ENCODE measurements at places on chromosomes 4 and X.

DNA sequence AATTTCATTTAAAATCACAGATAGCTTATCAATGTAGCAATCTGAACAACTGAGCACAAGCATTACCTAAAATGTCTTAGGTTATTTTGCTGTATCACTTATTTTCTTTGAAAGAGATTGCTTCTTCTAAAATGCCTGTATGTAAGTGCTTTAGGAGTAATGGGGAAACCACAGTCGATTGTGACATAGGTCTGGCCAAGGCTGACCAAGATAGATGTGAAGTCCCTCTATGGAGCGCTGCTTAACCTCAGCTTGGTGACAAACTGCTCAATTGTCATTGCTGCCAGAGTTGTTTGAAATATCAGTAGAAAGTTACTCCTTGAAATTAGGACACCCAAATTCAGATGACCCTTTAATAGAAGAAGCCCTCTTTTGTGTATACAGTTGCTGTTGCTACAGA, 401.9 kb upstream of the NDST4 start:
- no peak for DNase-seq

- DNase-seq = no peak
Observed at GRCh38 chrX:100379388-100379986, 30.6 kb downstream of the PCDH19 start.

GRCh38 chrX:132423323-132423722, 65.5 kb downstream of the MBNL3 start:
- DNase-seq = no peak

GRCh38 chr4:80393246-80393969, 57.9 kb downstream of the CFAP299 start:
- DNase-seq = no peak

- DNase-seq = no peak
Observed at GRCh38 chr4:37381040-37381668, 136.6 kb downstream of the NWD2 start.

GRCh38 chr4:67727124-67727850, 26.3 kb upstream of the UBA6 start:
- no peak for DNase-seq

DNA sequence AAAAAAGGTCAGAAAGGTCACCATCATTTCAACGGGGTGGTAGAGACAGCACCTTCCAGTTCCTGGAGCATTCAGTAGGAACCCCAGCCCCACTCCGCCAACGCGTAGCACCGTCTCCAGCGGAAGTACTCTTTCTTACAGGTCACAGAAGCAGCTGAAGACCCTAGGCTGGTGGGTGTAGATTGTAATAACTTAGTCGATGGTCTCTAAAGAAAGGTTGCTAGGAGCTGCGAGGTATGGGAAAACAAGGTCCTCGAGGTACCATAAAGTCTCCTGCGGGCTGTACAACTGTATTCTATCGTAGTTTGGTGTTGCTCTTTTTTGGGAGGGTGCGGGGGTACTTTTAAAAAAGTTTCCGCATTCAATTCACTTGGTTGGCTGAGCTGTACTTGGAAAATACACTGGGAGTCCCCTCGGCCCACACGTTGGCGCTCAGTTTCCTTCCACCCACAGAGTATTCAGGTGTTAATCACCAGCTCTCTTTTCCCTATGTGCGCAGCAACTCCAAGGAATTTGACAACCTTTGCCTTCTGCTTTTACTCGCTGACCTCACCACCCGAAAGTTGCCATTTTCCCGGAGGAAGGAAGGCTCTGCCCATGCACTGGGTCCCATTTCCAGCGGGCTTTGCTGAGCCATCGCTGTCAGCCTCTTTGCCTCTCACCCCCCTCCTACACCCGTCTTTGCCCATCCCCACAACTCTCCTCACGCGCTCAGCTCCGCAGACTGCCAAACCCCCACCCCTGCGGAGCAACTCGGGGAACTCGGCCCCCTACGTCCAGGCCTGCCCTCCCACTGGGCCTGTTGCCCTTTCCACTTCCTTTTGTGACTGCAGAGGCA, 4.8 kb upstream of the SOX3 start:
- no peak for DNase-seq

DNA sequence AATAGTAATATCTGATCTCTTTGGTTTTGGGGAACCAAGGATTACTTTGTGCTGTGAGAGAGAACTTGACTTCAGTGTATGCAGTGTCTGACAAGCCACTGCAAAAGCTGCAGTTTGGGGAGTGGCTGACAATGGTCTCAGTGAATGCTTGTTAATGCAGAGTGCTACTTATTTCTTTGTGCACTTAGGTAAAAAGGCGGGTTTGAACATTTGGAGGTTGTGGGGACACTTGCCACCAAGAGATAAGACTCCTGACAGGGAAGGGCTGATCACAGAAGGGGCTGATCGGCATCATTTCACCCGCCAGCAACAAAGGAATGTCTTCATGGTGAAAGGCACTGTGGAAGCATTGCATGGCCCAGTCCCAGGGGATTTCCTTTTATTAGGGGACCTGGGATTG, 28.6 kb upstream of the USP46 start:
- no peak for DNase-seq

GRCh38 chr4:36303426-36304137, 22.2 kb downstream of the DTHD1 start:
- no peak for DNase-seq

DNA sequence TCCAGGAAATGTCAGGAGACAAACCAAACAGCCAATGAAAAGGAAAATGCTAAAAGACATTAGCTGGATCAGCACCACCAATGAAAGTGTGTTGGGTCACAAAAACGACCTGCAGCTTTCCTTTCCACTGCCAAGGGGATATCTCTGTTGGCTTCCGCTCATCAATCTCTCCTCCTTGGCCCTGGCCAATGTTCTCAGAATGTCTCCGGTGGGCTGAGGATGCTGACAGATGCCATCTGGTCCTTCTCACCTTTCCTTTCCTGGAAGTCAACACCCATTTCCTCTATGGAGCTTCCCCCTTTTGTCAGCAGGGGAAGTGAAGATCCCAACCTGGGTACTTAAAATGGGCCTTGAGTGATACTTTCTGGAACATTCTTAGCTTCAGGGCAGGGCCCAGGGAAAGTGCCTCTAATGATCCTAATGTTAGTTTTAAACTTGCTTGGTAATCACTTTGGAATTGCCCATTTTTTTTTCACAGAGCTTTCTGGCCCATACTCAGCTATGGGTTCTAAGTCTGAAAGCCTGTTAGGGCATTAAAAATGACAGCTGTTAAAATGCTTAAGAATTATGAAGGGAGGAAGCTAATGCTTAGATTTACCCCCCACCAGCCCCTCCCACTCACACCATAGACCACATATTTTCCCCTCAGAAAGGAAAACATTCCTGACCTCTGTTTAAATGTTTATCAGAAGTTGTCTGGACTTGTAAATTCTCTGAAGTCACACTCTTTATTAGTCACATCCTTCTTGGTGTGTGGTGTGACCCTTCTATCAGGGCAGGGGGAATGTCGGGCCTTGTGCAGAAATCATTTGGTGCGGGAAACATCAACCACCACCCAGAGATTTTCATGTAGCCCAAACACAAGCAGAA, 29.2 kb downstream of the IGFBP7 start:
- DNase-seq = no peak

- DNase-seq = no peak
Observed at GRCh38 chr4:138736362-138736761, 279.2 kb upstream of the NOCT start.

- DNase-seq = no peak
Observed at GRCh38 chr4:146232131-146232722, 17.9 kb downstream of the REELD1 start.

- no peak for DNase-seq
Observed at GRCh38 chr4:17027495-17027894, 129.1 kb upstream of the LDB2 start.

DNA sequence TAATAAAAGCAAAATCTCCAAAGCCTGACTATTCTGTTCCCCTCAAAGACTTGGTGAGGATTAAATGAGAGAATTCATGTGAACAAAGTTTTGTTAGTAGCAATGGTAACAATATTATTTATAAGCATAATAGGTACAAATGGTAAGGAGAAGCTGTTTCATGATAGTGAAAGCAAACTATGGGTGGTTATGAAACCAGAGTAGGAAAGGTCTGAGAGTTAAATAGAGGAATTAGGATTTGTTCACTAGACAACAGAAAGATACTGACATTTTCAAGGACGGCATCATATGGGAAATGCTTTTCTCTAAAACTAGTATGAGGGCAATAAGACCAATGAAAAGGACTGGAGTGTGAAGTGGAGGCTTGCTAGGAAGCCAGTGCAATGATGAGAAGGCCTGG, 128.6 kb upstream of the FTHL17 start:
- DNase-seq = no peak

- no peak for DNase-seq
Observed at GRCh38 chr4:47640911-47641310, 155.8 kb downstream of the ATP10D start.

DNA sequence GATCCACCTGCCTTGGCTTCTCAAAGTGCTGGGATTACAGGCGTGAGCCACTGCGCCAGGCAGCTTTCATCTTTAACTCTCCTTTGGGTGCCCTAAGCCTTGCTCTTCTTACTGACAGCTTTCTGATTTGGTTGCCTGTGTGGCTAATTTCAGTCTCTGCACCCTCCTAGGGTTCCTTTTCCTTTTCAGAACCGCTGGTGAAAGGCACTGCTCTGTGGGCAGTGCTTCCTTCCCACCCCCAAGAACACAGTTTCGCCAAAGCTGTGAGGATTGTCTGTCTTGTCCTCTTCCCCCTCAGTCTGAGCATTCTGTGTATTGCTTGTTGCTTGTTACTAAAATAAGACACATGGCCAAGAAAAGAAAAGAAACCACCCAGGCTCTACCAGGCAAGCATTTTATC, 101.4 kb upstream of the FRMPD3 start:
- no peak for DNase-seq

GRCh38 chr4:140497747-140498636, at the start of gene MGAT4D:
TSS of gene MGAT4D (minus strand) at chr4:140498293. CDS start at chr4:140498222, 71 bp downstream.
- no peak for DNase-seq

DNA sequence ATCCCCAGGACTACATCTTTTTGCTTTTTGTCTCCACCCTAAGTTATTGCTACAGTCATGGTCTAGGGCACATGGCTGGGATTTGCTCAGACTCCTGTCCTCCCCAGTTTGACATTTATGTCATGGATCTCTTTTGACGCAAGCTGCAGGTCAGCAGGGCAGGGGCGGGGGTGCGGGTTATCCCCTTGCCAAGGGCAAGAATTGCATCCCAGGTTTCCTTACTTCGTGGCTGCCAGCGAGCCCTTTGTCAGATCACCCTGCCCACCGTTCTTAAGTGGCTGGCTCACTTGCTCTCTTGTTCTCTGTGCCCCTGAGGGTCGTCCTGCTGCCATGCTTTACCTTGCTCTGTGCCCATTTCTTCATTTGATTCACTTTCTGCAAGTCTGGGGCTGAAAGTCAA, 21.1 kb upstream of the UBA1 start:
- no peak for DNase-seq

DNA sequence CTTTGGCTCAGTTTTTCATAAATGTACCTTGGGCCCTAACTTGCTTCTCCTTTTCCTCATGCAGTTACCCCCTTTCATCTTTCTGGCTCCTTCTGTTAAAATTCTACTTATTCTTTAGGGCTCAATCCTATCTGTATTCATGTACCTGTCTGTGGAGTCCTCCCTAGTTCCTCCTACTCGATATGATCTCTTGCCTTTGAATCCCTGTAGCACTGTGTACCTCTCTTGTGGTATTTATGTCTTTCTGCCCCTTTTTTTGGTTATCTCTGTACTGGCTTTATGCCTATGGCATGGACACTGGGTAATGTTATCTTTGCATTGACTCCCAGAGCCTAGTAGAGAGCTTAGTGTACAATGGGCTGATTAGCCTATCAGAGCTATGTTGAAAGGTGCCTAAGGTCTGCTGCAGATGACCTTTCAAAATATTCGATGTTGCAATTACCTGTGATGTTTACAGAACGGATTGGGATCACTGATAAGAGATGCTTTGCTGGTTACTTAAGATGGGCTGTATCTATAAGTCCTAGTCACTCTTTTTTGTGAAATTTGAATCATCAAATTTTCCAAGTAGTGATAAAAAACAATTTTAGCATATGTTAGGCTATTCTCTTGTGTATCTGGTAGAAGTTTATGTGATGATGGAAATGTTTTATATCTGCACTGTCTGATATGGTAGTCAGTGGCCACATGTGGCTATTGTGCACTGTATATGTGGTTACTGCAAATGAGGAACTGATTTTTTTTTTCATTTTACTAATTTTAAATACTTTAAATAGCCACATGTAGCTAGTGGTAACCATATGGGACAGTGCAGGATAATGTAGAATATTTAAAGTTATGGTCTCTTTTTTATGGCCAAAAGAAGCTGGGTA, 33.5 kb downstream of the TMEM164 start:
- no peak for DNase-seq

DNA sequence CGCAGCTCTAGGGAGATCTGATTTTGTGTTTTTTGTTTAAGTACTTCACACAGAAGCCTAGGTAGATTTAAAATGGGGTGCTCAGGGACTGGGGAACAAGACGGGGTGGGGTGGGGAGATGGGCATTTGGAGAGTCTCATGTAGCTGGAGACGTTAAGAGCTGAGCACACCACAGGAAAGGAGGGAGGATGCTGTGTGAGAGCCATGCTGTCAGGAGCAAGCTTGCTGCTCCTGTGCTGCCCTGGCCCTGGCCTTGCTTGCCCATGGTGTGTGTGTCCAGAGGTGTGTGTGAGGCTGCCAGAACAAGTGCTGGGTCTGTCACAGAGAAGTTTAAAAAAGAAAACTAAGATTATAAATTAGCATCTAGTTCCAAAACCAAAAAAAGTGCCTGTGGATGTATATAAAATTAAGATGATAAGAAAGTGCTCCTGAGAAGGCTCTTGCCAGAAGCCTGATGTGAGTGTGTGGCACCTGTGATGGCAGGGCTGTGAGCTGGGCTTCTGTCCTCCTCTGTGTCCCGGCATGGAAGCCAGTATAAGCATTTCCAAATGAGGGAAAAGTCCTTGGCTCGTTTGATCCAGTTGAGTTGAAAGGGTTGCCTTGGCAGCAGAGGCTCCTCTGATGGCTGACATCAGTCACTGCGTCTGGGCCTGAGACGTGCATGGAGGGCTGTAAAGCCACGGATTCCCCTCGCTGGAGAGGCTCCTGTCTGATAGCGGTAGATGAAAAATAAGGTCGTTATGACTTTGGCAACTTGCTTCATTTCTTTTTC, 63.5 kb downstream of the NELFA start:
- DNase-seq = no peak

- no peak for DNase-seq
Observed at GRCh38 chr4:37588150-37588549, 98.0 kb downstream of the RELL1 start.

DNA sequence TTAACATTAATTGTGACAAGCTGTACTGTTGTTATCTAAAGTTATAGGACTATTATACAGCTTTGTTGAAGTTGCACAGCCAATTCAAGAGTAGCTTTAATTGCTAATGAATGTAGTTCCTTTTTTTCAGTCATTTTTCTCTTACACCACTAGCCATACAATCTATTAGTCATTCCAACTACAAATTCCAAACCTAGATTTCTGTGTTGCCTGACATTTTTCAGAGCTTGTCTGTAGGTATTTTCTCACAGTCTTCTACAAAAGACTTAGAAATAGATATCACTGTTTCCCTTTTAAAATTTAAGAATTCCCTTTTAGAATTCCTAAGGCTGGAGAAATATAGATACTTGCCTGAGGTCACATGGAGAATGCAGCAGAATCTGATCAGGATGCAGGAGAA, 307.0 kb upstream of the HS3ST1 start:
- DNase-seq = no peak

- DNase-seq = no peak
Observed at GRCh38 chr4:155889031-155889793, 14.3 kb upstream of the TDO2 start.

GRCh38 chr4:4921077-4921476, 61.6 kb downstream of the MSX1 start:
- no peak for DNase-seq

GRCh38 chr4:84401701-84402306, 97.3 kb downstream of the NKX6-1 start:
- DNase-seq = no peak

Measured in stimulated activated naive CD4-positive, alpha-beta T cell (primary cell).